ENCODE measurements at places on chromosomes 3 and 15.

DNA sequence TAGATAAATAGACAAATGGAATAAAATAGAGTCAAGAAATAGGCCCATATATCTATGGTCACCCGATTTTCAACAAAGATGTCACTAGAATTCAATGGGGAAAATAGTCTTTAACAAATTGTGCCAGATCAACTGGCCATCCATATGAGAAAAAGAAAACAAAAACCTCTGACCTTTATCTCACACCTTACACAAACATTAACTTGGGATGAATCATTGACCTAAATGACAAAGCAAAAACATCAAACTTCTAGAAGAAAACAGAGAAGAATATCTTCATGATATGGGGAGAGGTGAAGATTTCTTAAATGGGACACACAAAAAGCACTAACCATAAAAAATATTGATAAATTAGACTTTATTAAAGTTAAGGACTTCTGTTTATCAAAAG is 31.9 kb downstream of the ITGA11 start:
- DNase-seq, result no peak

- DNase-seq, result peak; percentile 41
Measured at GRCh38 chr15:33126559-33127290, 67.8 kb downstream of the FMN1 start.

- DNase-seq, result peak; percentile 54
Measured at GRCh38 chr15:74620636-74621545, 5.3 kb downstream of the CLK3 start.

- no peak for DNase-seq
Measured at GRCh38 chr3:17833786-17834559, 91.5 kb upstream of the TBC1D5 start.

GRCh38 chr3:56725175-56725574 is 42.1 kb upstream of the TASOR start:
- peak; percentile 39 for DNase-seq

- no peak for DNase-seq
Measured at GRCh38 chr3:177928172-177928873, 607.9 kb upstream of the KCNMB2 start.

DNA sequence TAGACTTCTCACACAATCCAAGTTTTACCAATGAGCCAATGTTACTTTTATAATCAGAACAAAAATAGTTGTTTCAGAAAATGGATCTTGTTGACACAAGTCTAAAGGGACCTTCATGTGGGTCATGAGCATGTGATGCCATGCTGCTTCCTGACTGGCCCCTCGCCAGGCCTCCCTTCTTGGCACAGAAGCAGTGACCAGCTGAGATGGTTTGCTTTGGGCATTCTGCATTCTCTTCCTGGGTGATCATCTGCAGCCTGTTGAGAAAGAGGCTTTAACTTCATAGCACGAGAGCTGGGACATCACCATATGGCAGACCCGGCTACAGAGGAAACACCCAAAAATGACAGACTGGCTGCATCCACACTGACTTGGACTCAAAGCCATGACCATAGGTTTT is 45.7 kb downstream of the TGM4 start:
- DNase-seq, result no peak

GRCh38 chr3:117630885-117631284 is 921.3 kb downstream of the TUSC7 start:
- no peak for DNase-seq

- DNase-seq, result no peak
Measured at GRCh38 chr15:70023769-70024491, 73.8 kb downstream of the TLE3 start.

Measured in stimulated activated CD8-positive, alpha-beta memory T cell treated with anti-CD3 and anti-CD28 coated beads, Interleukin-15, amount 100 ng/mL, for 1 hour (primary cell).